ENCODE measurements at places on chromosomes 2 and 18.
A peak's percentile ranks its signal among the peaks of the same experiment; 100 is the strongest.

DNA sequence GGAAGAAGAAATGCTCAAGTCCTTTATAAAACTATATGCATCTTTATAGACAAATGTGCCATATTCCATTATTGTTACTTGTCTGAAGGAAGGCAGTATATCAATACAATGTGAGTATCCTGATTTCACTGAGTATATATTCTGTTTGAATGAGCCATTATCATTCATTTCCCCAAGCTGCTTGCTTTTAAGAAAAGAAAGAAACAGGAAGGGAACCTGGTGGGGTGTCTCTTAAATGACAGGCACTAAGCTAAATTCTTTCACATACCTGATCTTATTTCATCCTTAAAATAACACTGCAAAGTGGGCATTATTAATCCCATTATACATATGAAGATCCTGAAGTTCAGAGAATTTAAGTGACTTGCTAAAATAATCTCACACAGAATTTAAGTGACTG is 307.9 kb downstream of the SLC8A1 start:
- DNase-seq = no peak

GRCh38 chr2:46388881-46389280 is 90.5 kb upstream of the TMEM247 start:
- no peak for DNase-seq

DNA sequence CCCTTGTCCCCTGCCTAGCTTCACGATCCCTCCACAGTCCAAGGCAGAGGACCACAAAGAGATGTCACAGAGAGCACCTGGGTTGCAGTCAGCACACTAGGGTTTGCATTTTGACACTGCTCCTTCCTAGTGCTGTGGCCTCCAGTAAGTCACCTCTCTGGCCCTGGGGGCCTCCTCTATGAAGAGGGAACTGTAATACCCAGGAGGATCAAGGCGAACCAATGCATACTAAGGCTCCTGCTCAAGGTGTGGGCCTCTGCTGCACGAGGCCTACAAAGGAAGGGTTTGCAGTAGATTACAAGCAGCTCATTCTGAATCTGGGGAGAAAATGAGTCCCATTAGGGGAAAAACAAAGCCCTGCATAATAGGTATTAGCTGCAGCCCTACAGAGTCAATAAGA is 72.3 kb upstream of the FZD7 start:
- DNase-seq = no peak

DNA sequence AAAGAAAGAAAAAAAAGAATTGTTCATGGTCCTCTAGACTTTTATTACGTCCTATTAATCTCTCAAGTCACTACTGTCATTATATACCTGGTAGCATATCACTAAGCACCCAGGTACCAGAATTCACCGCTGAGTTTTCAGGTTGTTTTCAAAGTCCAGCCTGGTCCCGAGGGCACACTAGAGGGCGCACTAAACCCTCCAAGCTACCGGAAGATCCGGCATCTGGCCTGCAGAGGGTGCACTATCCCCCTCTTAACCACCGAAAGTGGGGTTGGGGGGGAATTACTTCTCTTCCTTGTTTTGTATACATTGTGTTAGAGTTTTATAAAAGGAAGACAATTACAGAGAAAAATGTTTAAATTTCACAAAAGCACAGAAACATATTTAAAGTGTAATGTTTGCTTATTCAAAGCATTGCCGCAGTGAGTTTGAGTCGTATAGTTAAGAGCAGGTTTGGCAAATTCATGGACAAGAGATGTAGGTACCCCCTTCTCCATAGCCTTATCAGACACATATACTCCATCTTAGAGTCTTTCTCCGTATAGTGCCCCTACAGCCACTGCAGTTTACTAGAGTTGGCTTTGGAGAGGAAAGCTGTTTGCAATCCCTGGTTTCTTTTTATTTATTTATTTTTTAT is 19.2 kb downstream of the MOGAT1 start:
- peak; percentile 74 for DNase-seq

- DNase-seq = peak; percentile 60
These were observed 86.5 kb downstream of the CDCA7 start for GRCh38 chr2:173441222-173441621.

GRCh38 chr2:37721201-37721560 is 49.7 kb upstream of the CDC42EP3 start:
- DNase-seq = peak; percentile 69

DNA sequence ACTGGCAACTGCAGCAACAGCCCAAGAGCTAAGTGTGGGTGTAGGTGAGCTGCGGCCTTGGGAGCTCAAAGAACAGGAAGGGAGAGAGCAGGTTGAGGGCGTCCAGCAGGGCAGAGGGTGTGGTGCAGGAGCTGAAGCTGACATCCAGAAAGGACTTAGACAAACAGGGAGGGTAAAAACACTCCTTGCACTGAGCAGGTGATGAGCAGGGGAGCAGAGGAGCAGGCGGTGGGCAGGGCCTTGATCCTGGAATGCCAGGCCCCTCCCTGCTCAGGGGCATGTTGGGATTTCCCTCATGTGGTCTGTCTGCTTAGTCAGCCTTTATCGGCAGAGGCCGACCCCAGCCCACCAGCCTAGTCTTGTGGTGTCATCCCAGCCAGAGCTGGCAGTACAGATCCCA is 63.6 kb downstream of the VSNL1 start:
- no peak for DNase-seq

GRCh38 chr2:14423145-14423906 is 209.2 kb upstream of the LRATD1 start:
- DNase-seq = peak; percentile 16

GRCh38 chr2:171235262-171235881 is 74.7 kb upstream of the TLK1 start:
- no peak for DNase-seq

DNA sequence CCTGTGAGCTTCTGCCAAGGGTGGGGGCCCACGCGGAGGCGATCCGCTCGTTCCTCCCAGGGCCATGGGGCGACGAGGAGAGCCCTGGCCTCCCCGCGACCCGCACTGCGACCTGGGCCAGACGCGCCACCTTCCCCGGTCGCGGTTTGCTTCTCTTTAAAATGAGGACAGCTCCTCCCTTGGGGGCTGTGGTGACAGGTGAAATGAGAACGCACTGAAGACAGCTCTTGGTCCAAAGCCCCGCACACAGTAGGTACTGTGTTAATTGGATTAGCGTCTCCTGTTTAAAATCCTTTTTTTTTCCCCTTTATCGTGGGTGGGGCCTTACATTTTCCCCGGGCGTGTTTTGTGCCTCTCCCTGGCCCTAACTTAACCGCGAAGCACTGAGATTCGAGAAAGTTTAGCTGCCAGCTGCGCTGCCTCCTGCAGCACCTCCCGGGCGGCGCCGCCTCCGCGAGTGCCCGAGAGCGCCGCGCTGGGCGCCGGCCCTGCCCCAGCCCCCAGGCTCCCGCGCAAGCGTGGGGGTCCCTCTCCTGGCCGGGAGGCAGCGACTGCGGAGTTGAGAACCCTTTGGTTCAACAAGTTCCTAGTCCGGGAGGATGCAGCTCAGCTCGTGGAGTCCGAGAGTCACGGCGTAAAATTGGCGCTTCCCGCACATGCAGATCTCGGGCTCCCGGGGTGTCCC is 1.1 kb downstream of the HPCAL1 start:
- peak; percentile 41 for DNase-seq

- DNase-seq = peak; percentile 22
These were observed 2.4 kb downstream of the CHRNA1 start for GRCh38 chr2:174761837-174762236.

DNA sequence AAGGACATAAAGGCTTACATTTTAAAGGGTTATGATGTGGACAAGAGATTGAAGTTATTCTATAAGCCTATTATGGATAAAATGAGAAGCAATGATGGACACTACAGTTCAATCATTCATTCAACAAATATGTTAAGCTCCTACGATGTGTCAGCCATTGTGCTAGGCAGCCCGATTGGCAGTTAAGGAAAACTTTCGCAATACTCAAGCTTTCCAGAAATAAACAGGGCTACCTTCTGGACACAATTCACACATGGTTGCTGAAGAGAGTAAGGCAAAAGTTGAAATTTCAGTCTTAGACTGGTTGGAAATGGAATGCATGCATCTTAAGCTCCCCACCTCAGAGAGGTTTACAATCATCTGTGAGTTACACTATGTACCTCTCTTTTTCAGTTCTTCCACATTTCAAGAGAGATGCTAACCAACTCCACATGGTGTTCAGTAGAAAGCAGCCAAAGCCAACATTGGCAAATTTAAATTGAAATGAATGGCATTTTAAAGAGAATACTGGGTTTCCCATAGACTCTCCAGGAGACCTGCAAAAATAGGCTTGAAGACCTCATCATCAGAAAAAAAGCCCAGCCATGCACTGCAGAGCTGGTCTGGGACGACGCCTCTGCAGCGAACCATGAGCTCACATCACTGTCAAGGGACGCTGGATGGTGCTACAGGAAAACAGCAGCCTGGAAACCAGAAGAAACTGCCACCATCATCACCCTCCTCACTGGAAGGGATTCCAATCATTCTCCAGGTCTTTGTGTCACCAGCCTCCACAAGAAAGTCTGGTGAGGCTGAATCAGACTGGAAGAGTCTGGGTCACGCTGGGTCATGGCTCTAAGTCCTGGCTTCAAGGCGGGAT is 276.3 kb downstream of the AFF3 start:
- DNase-seq = peak; percentile 81

DNA sequence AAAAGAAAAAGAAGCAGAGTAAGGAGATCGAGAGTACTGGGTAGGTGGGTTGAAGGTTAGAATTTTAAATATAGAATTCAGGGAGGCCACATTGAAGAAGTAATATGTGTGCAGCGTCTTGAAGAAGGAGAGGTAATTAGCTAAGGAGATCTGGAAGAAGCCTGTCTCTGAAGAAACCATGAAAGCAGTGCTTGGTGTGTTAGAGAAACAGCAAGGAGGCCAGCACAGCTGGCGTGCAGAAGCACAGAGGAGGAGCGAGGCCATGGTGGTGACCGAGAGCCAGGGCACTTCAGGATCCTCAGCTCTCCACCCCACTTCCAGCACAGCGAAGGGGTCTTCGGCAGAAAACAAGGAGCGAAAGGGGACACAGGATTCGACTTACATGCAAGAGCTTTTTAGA is 305.8 kb downstream of the STK39 start:
- DNase-seq = no peak

- DNase-seq = peak; percentile 65
These were observed 89.9 kb downstream of the GULP1 start for GRCh38 chr2:188381614-188382013.

DNA sequence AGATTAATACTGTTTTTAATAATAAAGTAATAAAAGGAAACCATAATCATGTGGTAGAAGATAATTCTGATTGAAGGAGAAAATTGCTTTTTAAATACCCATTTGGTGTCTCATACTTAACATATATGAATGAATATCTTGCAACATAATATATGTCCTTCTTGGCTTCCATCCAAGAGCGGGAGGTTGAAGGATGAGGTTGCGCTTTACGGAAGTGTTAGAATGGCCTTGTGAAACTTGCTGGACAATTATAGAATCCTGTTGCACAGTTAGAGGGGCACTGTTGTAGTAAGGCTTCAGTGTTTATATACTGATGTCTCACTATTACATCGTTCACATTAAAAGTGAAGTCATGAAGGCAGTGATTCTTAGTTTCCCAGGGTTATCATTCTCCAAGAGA is 9.4 kb downstream of the INSIG2 start:
- DNase-seq = peak; percentile 55

- DNase-seq = no peak
These were observed 23.4 kb upstream of the C1QL2 start for GRCh38 chr2:119181791-119182445.

DNA sequence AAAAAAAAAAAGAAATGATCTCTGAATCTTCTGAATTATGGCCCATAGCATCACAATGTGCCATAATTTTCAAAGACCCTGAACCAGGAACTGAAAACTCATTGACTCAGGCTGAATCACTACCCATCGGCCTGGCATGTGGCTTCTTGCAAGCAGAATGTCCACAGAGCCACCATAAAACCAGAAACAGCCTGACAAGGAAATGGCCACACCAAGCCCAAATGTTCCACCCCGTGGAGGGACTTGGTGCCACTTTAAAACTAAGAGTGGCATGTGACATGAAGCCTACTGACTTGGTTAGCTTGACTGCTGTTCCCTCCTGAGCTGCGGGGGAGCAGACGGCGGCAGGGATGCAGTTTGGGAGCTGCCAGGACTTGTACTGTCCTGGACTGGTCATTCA is 71.2 kb upstream of the RBM44 start:
- DNase-seq = peak; percentile 43

DNA sequence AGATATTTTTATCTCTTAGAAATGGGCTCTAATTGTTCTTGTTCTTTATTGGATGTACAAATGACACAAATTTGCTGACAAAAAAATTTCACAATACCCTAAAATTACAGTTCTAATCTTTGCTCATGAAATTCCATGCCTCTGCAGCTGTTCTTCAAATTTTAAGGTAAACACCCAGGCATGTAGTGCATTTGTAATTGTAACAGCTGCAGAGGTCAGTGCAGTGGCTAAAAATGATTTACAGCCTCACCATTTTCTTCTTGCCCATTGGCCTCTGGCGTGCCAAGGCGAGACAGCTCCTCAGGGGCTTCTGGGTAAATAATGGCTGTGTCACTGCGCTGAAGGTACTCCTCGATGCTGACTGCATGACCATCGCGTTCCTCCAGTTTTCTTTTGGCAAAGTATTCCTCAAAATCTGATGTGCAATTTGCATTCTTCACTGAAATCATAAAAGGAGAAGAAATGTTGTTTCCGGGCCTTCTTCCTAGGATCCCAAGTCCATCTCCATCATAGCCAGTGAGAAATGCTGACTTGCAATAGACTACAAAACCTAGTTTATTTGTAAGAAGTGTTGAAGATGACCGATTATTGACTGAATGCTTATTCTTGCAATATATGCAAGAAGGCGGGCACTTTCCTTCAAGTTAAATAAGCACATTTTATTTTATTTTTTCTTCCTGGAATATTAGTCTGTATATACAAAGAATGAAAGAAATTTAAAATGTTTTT is 115.2 kb downstream of the ZEB2 start:
- no peak for DNase-seq

DNA sequence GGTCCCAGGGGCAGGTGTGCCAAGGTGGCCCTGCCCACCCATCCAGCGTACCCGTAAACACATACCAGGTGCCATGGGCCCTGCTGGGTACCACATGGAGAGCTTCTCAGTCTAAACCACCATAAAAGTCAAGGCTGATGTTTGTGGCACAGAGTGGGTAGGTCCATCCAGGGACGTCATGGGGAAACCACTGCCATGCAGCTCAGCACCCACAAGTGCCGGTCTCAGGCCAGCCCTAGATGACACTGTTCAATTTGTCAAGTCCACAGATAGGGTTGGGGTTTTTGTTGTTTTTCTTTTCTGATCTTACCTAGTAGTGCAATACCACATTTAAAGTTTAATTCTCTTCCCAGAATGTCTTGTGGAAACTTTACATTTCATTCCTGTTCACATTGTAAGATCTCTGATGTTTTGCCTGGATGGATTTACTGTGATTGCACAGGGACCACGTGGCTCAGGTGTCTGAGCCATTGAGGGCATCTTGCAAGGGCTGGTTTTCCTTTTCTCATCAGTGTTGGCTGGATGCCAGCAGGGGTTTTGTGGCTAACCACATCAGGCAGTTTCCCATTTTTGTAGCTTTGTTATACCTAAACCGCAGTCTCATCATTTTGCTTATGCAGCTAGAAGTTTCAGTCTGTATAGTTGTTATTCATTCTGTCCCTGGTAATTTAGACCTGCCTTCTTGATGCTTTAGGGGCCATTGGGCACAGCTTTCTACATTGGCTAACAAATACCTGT is 64.7 kb downstream of the STK25 start:
- peak; percentile 75 for DNase-seq
